ENCODE measurements at places on chromosomes 5 and 9. TPM values are rescaled to one million over a fixed set of nuclear protein-coding genes. Genes with fewer than 3 reads are reported as not detected.

ACOT12 gene
- not detected for total RNA-seq

IL3 gene
- not detected for total RNA-seq

IL31RA gene
- total RNA-seq = 14.0 TPM

IFNB1 gene
- total RNA-seq = not detected

DBN1 gene
- total RNA-seq = 152 TPM

SCGB3A1 gene
- total RNA-seq = not detected

GDA gene
- total RNA-seq = not detected

SMIM33 gene
- total RNA-seq = not detected

TRIM7 gene
- total RNA-seq = 4.0 TPM

CMYA5 gene
- total RNA-seq = 2.4 TPM

ANXA2R gene
- total RNA-seq = 3.6 TPM

PHF24 gene
- under 0.01 TPM for total RNA-seq

ACTBL2 gene
- not detected for total RNA-seq

PAX5 gene
- not detected for total RNA-seq

ENG gene
- total RNA-seq = 33.0 TPM

CDC20B gene
- under 0.01 TPM for total RNA-seq

PNPLA7 gene
- total RNA-seq = 2.1 TPM

PCDHB8 gene
- total RNA-seq = 1.2 TPM

ADGRD2 gene
- not detected for total RNA-seq

FBLL1 gene
- 0.65 TPM for total RNA-seq

CTNNA1 gene
- total RNA-seq = 319 TPM

STING1 gene
- 64.1 TPM for total RNA-seq

TMOD1 gene
- total RNA-seq = not detected

FOXD4L5 gene
- 0.16 TPM for total RNA-seq

FOXD4L3 gene
- not detected for total RNA-seq

STPG3 gene
- not detected for total RNA-seq
